Mesothelial cell of epicardium (in vitro differentiated cells): ENCODE measurements at places on chromosomes 5 and 9.
A peak's percentile ranks its signal among the peaks of the same experiment; 100 is the strongest.

DNA sequence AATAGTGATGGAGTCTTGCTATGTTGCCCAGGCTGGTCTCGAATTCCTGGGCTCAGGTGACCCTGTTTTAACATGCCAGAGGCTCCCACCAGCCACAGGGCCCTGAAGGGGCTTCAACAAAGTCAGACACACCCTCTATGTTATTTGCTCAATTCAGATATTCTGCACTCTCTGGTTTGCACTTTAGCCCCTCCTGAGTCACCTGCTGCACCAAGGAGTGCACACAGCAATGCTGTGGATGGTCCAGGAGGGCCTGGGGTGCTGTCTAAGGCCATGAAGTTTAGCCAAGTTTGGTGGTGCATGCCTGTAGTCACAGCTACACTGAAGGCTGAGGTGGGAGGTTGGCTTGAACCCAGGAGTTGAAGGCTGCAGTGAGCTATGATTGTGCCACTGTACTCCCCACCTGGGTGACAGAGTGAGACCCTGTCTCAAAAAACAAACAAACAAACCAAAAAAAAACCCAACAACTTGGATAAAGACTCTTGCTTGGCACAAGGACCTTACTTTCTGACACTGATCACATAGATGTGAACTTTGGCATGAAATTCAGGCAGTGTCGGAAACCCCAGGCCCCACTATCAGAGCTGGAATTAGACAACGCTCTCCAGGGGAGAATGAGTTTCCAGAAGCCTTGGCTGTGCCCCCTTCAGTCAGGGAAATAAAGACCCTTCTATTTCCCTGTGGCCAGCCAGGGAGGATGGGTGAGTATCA lies 39.7 kb upstream of the CDKN2AIPNL start:
- DNase-seq = no peak

DNA sequence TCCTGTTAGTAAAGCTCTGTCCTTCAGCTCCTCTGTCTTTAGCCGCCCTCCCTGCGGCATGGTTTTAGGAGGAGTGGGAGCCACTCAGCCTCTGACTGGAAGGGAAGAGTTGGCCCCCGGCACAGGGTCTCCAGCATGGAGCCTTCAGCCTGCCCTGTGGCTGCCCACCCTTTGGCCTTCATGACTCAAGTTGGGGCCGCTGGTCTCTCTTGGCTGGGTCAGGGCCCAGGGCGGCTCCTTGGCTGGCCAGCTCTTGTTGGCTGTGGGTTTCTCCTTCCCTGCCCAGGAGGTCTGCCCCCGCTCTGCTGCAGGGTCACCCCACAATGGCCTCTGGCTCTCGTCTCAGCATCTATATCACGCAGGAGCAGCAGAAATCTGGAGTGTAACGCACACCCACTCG lies 25.7 kb downstream of the FGF1 start:
- no peak for DNase-seq

- no peak for DNase-seq
Measured at GRCh38 chr5:144093868-144094267, 76.6 kb downstream of the YIPF5 start.

DNA sequence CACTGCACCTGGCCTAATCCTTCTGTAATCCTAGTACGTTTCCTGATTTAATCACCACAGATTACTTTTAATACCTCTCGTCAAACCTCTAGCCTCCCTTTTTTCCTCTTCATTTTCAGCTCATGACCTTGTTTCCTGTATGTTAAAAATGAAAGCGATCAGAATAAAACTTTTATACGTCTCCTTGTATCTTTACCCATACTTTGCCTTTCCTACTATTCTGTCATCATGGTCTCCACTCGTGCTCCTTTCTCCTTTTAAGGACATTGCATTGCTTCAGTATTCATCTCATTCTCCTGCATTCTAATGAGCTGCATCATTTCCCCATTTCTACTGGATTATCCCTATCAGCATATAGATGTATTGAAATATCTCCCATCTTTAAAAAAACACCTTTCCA lies 8.5 kb downstream of the CDC42SE2 start:
- no peak for DNase-seq

DNA sequence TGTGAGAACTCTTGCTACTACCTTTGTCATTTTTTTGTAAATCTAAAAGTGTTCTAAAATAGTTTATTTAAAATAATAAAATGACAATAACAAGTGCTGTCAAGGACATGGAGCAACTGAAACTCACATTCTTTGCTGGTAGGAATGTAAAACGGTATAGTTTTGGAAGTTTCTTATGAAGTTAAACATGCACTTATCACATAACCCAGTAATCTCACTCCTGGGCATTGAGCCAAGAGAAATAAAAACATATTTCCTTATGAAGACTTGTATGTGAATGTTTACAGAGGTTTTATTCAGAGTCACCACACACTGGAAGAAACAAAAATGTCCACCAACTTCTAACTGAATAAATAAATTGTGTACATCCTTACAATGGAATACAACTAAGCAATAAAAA lies 46.0 kb upstream of the COL15A1 start:
- DNase-seq = no peak

- DNase-seq = no peak
Measured at GRCh38 chr5:56513141-56513540, 280.0 kb upstream of the ANKRD55 start.

- no peak for DNase-seq
Measured at GRCh38 chr5:144076521-144077083, 93.9 kb downstream of the YIPF5 start.

GRCh38 chr9:100072805-100073204 lies 26.0 kb downstream of the ERP44 start:
- no peak for DNase-seq

- no peak for DNase-seq
Measured at GRCh38 chr9:90921969-90922368, 120.3 kb downstream of the SYK start.

- no peak for DNase-seq
Measured at GRCh38 chr5:114054594-114054993, 307.3 kb upstream of the KCNN2 start.

DNA sequence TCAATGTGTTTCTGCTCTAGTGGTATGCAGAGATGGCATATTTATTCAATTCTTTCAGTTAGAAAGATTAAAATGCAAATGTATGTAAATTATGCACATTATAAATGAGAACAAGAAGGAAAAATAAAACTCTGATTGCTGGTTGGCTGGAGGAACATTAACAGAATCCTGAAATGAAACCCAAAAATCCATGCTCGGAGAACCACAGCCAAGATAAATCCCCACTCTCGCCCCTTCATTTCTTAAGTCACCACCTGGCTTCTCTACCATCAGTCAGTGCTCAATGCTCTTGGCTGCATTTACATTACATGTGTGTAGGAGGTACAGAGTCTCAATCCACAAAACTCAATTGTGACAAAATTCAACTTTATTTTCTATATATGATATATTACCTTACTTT lies 184.9 kb downstream of the TRIM36 start:
- no peak for DNase-seq

- DNase-seq = peak; percentile 65
Measured at GRCh38 chr5:129094924-129095899, 663 bp downstream of the ISOC1 start.
